Erythroblast (primary cell): ENCODE measurements at places on chromosomes 16 and 17.

DNA sequence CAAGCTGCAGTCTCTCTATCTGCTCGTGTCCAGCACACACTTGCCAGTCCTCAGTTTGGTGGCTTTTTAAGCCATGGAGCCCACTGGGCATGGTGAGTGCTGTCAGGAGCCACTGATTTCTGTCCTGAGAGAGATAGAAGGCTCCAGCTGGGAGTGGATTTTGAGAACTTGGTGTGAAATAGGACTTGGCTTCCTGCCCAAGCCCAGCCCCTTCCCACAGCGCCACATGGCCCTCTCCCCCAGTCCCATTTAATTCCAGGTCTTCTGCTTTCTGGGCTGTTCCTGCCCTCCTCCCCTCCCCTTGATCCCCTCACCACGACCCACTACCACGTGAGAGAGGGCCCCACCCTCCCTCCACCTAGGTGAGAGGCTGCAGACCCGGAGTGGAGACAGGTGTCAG is 14.4 kb upstream of the ABCC3 start:
- DNase-seq: no peak

DNA sequence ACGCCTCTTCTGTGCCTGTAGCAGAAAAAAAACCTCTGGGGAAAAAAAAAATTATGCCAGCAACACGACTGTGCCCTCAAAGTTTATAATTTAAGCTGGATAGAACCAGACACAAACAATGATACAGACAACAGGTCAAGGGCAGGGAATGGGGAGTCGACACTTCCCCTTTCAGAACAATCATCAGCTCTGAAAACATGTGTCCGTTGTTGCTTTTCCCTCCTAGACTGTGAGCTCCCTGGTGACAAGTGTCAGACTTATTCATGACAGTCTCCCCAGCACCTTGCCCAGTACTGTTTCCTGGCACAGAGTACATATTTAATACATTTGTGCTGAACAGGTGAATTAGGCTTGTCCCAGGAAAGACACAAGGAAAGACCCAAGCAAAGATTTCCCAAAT is 178.3 kb downstream of the SOX9 start:
- no peak for DNase-seq

DNA sequence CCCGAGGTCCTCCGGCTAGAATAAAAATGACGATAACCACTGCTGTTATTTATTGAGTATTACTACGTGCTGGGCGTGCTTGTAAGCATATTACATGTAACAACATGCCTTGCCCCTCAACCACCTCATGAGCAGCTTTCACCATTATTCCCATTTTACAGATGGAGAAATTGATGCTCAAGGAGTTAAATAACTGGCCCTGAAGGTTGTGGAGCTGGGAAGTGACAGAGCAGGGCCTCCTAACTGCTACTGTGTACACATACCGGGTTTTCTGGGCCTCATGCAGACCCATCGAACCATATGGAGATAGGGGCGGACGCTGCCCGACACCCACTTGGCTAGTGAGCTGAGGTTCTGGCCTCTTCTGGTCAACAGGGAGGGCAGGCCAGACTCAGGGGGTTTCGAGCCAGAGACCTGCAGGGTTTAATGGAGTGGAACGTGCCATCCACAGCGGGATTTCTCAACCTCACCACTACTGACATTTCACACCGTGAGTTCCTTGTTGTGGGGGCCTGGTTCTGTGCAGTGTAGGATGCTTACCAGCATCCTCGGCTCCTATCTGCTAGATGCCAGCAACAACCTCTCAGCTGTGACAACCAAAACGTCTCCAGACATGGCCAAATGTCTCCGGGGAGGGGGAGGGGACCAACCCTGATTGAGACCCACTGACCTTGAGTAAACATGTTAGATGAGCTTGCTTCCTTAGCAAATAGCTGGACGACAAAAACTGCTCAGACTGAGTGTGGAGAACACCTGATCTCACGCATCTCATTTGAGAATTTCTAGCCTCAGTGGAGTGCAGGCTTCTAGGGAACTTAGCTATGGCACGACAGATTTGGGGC is 432.0 kb downstream of the SLC39A11 start:
- no peak for DNase-seq

DNA sequence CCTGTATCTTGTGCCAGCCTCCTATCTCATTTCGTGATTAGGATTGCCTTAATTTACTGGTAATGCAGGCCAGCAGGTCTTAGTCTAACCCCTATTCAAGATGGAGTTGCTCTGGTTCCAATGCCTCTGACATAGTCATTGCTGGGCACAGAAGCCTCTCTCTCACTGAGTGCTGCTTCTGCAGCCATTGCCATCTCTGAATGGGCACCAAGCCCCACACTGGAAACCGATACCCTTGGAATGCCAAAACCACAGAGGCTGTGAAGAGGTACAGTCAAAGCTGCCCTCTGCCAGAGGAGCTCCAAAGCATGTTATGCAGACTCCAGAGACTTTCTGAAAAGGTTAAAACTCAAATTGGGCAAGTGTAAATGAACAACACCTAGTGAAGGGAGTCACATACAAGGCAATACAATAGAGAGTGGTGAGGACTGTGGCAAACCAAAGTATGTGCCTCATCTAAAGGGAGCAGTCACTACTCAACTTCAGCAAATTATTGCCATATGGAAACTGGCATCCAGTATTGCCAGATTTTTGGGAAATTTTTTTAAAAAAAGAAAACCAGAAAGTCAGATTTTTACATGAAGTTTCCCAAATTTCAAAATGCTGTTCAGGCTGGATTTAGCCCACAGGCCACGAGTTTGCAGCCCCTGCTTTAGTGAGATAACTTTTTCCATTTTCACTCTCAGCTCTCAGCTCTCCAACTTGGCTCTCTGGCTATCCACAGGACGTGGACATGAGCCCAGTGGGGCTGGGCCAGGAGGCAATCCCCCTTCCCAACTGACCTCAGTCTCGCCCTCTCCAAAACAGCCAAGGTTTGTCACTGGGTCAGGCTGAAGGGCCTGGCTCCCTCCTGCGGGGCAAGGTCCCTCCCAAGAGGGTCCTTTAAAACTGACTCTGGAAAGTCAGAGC is 2.1 kb upstream of the MMP2 start:
- no peak for DNase-seq

DNA sequence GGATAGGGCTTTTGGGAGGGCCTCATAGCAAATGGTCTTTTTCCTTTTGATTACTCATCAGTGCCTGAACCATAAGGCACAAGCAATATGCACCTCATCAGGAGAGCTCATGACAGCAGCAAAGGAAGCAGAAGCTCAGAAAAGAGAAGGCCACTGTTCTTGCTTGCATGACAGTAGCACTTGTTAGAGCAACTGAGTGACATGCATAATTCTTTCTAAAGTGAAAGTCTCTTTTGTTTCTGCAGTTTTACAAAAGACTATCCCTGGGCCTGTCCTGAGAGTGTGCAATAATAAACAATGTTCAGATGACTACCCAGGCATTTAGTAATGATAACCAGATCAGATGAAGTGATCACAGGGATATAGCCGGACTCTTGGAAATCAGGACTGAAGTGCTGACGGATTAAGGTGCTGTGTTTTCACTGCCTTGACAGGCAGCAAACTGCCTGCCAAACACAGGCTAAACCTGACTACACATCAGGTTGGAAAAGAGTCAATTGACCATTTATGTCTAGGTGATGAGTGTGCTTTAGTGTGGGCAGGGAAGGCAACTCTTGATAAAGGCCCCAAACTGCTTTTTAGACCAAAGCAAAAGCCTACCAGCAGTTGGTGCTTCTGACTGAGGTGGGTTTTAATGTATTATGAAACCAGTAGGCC is 1860.3 kb downstream of the TP53TG3F start:
- no peak for DNase-seq
